ENCODE measurements at places on chromosomes 12 and 14. TPM values are rescaled to one million over a fixed set of nuclear protein-coding genes. Genes with fewer than 3 reads are reported as not detected.

DNA sequence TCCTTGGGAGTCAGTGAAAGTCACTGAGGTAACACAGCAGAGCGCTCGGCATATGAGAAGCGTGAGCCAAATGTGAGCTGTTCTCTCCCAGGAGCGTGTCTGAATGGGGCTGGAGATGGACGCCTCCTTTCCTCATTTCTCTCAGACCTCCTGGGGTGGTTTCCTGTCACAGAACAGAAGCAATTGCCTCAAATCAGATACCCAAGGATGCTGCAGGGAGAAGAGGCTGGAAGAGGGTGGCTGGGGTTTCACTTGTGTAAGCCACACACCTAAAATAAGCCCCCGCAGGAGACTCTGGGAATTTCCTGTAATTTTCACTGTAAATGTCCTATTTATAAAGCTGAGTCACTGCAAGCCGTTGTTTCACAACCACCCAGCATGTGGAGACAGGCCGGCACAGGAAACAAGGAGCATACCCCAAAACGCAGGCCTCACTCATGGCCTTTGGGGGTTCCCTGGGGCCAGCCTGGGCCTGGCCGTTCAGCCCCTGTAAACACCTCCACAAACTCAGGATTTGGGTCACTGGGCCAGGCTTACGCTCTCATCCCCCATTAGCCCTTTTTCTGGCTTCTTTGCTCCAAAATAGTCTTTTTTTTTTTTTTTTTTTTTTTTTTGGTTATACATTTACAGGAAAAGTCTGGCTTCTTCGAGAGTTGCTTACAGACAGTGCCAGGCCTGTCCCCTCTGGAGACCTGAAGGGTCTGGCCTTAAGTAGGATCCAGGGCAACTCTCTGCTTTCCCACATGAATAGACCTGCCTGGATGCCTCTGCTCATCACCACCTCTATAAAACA is 55.3 kb downstream of the VCPKMT start:
- H3K27ac ChIP-seq, result peak overlapping the region; percentile 96
- peak overlapping the region; percentile 9 for H3K4me3 ChIP-seq
- H3K36me3 ChIP-seq, result no peaks in the 10 kb centered on the region
- H3K4me1 ChIP-seq, result peaks cover 82% of the 10 kb centered on the region
- peak; percentile 34 for DNase-seq

GRCh38 chr12:70822412-70822811 is 98.1 kb downstream of the PTPRR start:
- no peak overlapping the region for H3K27ac ChIP-seq
- H3K36me3 ChIP-seq, result no peaks in the 10 kb centered on the region
- no peak overlapping the region for H3K4me3 ChIP-seq
- DNase-seq, result no peak
- no peaks in the 10 kb centered on the region for H3K27me3 ChIP-seq

GRCh38 chr14:30638926-30639325 is 16.8 kb downstream of the SCFD1 start:
- no peak overlapping the region for H3K4me3 ChIP-seq
- peaks cover 13% of the 10 kb centered on the region for H3K36me3 ChIP-seq
- H3K27ac ChIP-seq, result no peak overlapping the region
- no peaks in the 10 kb centered on the region for H3K4me1 ChIP-seq
- DNase-seq, result no peak
- no peaks in the 10 kb centered on the region for H3K27me3 ChIP-seq

DNA sequence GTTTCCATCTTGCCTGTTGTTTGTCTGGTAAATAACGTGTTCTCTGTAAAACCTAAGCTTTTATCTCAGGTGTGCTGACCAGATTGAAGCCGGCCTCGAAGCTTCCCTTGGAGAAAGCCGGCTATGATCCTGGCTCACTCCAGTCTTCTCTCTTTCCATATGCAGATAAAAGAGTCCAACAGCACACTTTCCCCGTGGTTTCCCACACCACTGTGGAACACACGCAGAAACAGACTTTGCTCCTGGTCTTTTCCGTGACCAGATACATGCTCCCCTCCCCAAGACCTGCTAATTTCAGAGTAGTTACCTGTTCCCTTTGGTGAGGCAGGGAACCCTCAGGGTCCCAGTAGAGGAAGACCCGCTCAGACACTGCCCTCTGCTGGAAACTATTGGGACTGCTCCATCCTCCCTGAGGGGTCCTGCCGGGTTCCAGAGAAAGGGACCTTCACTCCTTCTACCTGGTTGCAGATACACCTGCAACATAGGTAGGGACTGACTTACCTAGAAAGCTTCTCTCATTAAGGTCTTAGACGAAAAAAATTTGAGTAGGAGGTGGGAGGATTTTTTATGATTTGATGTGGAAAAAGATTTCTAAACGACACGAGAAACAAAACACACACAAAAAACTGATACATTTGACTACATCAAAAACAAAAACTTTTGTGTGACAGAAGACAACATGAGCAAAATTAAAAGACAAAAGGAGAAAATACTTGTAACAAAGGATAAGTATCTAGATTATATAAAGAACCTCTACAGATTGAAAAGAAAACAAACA is 415.4 kb upstream of the CCDC196 start:
- H3K36me3 ChIP-seq, result no peaks in the 10 kb centered on the region
- H3K4me1 ChIP-seq, result no peaks in the 10 kb centered on the region
- no peak overlapping the region for H3K27ac ChIP-seq
- no peak overlapping the region for H3K4me3 ChIP-seq

GRCh38 chr12:3913278-3913677 is 40.1 kb upstream of the PARP11 start:
- H3K36me3 ChIP-seq, result no peaks in the 10 kb centered on the region
- H3K4me3 ChIP-seq, result no peak overlapping the region
- peaks cover 4% of the 10 kb centered on the region for H3K27me3 ChIP-seq
- no peak for DNase-seq

GRCh38 chr12:2690348-2691005 is 104.3 kb upstream of the FKBP4 start:
- peaks cover 10% of the 10 kb centered on the region for H3K4me1 ChIP-seq
- peak overlapping the region; percentile 73 for H3K4me3 ChIP-seq
- H3K27me3 ChIP-seq, result peaks cover 5% of the 10 kb centered on the region
- H3K27ac ChIP-seq, result peak overlapping the region; percentile 11

GRCh38 chr12:118319627-118320026 is 53.1 kb downstream of the TAOK3 start:
- no peak overlapping the region for H3K27ac ChIP-seq
- H3K4me1 ChIP-seq, result no peaks in the 10 kb centered on the region
- no peak overlapping the region for H3K4me3 ChIP-seq
- peaks cover 3% of the 10 kb centered on the region for H3K36me3 ChIP-seq
- H3K27me3 ChIP-seq, result no peaks in the 10 kb centered on the region

Gene HPD
- polyA plus RNA-seq, result not detected

Gene KNTC1
- 35.5 TPM for polyA plus RNA-seq

- H3K27ac ChIP-seq, result no peak overlapping the region
- peaks cover 9% of the 10 kb centered on the region for H3K27me3 ChIP-seq
- peak overlapping the region; percentile 73 for H3K4me3 ChIP-seq
- peak; percentile 57 for DNase-seq
- H3K36me3 ChIP-seq, result no peaks in the 10 kb centered on the region
- H3K4me1 ChIP-seq, result peaks cover 19% of the 10 kb centered on the region
Measured at GRCh38 chr12:56487448-56488040, 417 bp downstream of the GLS2 start.

Gene IL23A
- polyA plus RNA-seq, result 24.9 TPM

Gene RHNO1
- 13.3 TPM for polyA plus RNA-seq

Gene POTEM
- not detected for polyA plus RNA-seq

DNA sequence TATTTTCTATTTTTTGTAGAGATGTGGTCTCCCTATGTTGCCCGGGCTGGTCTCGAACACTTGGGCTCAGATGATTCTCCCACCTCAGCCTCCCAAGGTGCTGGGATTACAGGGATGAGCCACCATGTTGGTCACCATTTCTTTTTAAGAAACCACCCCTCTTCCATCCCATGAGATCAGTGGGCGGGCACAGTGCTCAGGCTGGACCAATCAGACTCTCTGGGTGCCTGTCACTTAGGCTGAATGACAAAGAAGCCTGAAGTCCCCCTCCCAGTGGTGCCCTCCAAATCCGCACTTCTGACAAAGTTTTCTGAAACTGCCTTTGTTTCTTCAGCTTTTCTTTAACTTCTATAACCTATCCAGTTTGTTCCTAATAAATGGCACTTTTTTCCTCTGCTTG is 48.2 kb downstream of the CALM1 start:
- no peaks in the 10 kb centered on the region for H3K27me3 ChIP-seq
- H3K4me1 ChIP-seq, result no peaks in the 10 kb centered on the region
- H3K36me3 ChIP-seq, result no peaks in the 10 kb centered on the region
- no peak for DNase-seq
- no peak overlapping the region for H3K27ac ChIP-seq
- H3K4me3 ChIP-seq, result no peak overlapping the region

DNA sequence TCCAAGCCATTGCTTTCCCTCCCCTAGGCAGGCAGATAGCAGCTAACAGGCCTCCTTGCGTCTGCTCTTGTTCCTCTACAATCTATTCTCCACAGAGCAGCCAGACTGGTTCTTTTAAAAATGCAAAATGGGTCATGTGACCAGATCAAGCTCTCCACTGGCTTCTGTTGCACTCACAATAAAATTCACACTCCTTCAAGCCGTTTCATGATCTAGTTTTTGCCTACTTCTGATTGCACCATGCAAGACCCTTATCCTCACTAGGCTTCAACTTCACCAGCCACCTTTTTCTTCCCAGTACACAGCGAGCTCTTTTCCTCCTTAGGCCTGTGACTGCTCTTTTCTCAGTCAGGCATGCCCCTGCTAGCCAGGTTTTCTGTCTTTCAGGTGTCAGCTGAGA is 6.1 kb upstream of the KRAS start:
- H3K27ac ChIP-seq, result no peak overlapping the region
- H3K4me3 ChIP-seq, result no peak overlapping the region
- H3K27me3 ChIP-seq, result no peaks in the 10 kb centered on the region
- H3K36me3 ChIP-seq, result no peaks in the 10 kb centered on the region
- DNase-seq, result no peak
- peaks cover 17% of the 10 kb centered on the region for H3K4me1 ChIP-seq

GRCh38 chr12:73632661-73633060 is 905.0 kb upstream of the ATXN7L3B start:
- no peaks in the 10 kb centered on the region for H3K36me3 ChIP-seq
- H3K27ac ChIP-seq, result no peak overlapping the region
- no peak for DNase-seq

DNA sequence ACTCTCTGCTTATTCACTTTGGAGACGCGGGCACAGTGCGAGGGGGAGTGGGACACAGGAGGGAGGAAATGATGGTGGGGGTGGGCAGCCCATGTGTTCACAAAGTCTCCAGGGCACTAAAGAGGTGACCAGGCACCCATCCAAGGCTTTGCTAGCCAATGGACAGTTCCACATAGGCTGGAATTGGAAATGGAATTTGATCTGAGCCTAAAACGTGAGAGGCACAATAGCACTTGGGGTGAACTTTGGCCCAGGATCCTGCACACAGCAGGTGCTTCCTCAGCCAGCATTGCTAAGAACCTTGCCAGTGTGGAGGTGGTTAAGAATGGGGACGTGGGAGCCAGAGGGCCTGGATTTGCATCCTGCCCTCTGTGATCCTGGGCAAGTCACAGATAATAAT is 193.8 kb downstream of the CHST11 start:
- H3K4me1 ChIP-seq, result no peaks in the 10 kb centered on the region
- H3K27ac ChIP-seq, result no peak overlapping the region
- H3K4me3 ChIP-seq, result no peak overlapping the region
- no peak for DNase-seq
- H3K36me3 ChIP-seq, result no peaks in the 10 kb centered on the region
- no peaks in the 10 kb centered on the region for H3K27me3 ChIP-seq

Gene PMEL
- polyA plus RNA-seq, result 0.46 TPM

- no peaks in the 10 kb centered on the region for H3K27me3 ChIP-seq
- no peaks in the 10 kb centered on the region for H3K4me1 ChIP-seq
- DNase-seq, result no peak
- no peak overlapping the region for H3K4me3 ChIP-seq
- H3K36me3 ChIP-seq, result no peaks in the 10 kb centered on the region
Measured at GRCh38 chr12:77555074-77555473, 275.6 kb upstream of the NAV3 start.

- H3K36me3 ChIP-seq, result no peaks in the 10 kb centered on the region
- no peaks in the 10 kb centered on the region for H3K4me1 ChIP-seq
- no peaks in the 10 kb centered on the region for H3K27me3 ChIP-seq
- no peak overlapping the region for H3K27ac ChIP-seq
- H3K4me3 ChIP-seq, result no peak overlapping the region
- DNase-seq, result no peak
Measured at GRCh38 chr12:69834576-69834975, 9.5 kb downstream of the MYRFL start.

DNA sequence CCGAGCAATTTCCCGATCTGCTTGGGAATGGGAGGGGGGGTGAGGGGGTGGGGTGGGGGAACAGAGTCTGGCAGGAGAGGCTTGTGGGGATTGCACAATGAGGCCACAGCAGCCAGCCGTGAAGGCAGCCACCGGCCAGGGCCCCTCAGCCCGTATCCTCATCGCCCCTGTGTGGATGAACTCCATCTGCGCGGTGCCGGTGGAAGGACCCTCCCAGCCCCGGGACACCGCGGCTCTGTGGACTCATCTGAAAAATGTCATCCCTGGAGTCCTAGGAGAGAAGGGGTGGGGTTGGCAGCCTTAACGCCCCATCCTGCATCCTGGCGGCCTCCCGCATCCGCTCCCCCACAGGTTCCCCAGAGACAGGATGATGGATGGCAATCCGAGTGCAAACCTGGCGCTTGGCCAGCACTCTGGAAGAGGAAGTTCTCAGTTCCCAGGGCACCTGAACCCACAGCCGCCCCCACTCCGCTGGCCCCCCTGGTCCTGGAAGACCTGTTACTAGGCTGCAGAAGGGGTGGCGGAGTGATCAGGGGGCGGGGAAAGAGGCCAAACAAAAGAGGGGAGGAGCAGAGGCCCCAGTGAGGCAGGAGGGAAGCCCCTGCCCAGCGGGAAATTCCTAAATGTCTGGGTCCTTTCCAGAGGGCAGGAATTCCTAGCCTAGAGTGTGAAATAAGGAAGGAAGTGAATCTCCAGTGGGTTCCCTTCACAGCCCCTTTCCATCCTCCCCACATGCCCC is 1.2 kb upstream of the TNFAIP2 start:
- H3K27ac ChIP-seq, result no peak overlapping the region
- peak; percentile 39 for DNase-seq
- H3K4me1 ChIP-seq, result peaks cover 23% of the 10 kb centered on the region
- H3K4me3 ChIP-seq, result no peak overlapping the region

DNA sequence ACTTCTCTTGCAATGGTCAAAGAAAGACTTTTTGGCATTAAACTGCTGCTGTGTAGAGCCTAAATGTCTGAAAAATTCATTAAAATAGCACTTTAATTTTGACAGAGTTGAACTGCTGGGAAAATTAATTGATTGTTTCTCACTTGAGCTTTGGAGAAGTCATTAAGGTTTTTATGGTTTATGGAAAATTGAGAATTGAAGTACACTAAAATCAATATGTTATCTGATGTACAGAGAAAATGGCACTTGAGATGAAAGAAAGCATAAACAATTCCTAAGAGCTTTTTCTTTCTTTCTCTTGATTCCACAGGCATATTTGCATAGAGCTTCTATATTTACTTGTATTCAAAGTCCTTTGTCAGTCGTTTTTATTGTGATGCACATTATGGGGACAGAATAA is 188.5 kb upstream of the CAND1 start:
- H3K27ac ChIP-seq, result no peak overlapping the region
- H3K27me3 ChIP-seq, result no peaks in the 10 kb centered on the region
- DNase-seq, result no peak
- no peaks in the 10 kb centered on the region for H3K36me3 ChIP-seq

Gene AQP2
- polyA plus RNA-seq, result not detected

GRCh38 chr14:68203871-68204270 is 384.3 kb downstream of the RAD51B start:
- H3K4me3 ChIP-seq, result no peak overlapping the region
- DNase-seq, result no peak
- no peaks in the 10 kb centered on the region for H3K4me1 ChIP-seq
- H3K27me3 ChIP-seq, result no peaks in the 10 kb centered on the region
- H3K36me3 ChIP-seq, result no peaks in the 10 kb centered on the region

Data from B cell (primary cell).